ENCODE measurements at places on chromosomes 5 and 9.

DNA sequence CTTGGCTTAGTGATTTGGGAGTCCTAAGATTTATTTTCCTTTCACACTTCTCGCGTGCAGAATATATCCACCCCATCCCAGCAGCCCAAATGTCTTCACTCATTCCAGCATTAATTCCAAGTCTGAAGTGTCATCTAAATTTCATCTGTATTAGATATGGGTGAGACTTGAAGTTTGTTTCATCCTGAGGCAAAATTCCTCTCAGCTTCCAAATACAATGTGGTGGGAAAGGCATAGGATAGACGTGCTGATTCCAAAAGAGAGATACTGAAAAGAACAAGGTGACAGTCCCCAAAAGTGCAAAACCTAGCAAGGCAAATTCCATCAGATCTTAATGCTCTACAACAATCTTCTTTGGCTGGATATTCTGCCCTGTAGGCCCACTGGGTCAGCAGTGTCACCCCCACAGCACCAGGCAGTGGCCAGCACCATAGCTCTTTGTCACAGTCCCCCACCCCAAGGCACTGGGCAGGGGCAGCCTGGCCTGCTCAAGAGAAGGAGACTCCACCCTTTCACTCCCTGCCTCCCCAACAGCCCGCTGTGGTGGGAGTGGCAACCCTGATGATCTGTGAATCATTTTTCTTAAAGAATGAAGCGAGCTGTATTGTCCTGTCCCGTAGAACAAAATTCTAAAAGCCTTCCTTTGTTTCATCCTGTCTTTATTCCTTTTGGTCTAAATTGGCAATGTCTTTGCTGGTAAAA is 2.7 kb upstream of the ADAM19 start:
- DNase-seq = no peak

GRCh38 chr5:120199559-120199958 is 264.5 kb upstream of the PRR16 start:
- DNase-seq = no peak

DNA sequence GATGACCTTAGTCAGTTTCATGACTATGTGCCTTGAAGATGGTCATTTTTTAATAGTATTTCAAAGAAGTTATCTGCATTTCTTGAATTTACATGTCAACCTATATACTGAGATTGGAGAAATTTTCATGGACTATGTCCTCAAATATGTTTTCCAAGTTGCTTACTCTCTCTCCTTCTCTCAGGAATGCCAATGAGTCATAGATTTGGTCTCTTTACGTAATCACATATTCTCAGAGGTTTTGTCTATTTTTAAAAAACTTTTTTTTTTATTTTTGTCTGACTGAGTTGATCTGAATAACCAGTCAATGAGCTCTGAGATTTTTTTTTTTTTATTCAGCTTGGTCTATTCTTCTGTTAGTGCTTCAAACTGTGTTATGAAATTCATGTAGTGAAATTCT is 374.7 kb upstream of the GRIN3A start:
- DNase-seq = no peak

- DNase-seq = peak; percentile 43
Measured at GRCh38 chr9:127586537-127586936, 25.5 kb upstream of the STXBP1 start.

DNA sequence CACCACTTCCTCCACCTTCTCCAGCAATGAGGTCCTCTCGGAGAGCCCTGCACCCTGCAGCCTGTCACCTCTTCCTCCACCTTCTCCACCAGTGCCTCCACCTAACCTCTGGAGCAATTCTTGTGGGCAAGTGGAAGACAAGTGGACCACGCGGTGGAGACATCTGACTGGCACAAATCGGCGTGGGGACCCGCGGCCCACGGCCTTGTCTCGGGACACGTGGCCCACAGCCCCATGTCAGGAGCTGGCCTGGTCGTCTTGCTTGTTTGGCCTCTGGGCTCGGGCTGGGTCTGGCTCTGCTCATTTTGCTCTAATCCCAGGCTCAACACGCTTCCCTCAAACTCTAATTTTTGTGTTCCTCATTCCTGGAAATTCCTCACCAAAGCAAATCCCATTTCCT is 393.1 kb upstream of the IRX1 start:
- no peak for DNase-seq

DNA sequence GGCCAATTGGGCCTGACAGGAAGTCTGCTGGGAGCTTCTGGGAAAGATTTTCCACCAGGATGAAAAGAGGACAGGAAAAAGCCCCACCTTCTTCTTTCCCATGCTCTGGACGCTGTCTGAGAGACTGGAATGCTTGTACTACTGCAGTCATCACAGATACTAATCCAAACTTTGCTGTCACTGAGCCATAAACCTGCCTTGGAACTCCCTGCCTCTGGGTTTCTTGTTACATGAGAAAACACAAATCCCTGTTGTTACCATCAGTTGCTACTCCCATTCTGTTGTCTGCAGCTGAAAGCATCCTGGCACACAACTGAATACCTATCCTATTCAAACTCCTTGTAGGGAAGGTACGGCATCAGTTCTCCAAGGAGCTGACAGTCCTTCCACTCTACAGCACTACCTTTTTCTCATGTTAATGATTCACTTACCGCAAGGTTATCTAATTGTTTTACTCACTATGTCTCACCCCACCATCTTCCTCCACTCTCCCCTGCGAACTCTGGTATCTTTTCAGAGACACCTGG is 167.5 kb downstream of the CDK5RAP2 start:
- DNase-seq = no peak

DNA sequence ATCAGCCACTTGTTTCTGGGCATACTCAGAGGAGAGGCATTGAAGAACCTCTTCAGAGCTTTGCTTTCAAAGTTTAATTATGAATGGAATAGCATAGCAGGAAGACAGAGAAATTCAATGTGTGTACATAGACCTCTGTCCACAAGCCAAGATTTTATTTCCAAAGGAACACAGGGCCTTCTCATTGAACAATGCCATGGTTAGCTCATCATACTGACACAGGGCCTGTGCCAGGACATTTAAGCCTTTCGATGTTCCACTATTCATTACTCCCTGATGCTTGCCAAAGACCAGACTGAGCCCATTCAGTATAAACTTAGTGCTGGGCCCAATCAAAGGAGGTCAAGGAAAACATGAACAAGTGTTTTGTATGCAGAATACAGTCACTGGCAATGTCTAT is 280.8 kb downstream of the FBXL17 start:
- no peak for DNase-seq

- no peak for DNase-seq
Measured at GRCh38 chr9:137582286-137582860, 3.6 kb upstream of the DPH7 start.

GRCh38 chr5:43210570-43210969 is 18.5 kb downstream of the NIM1K start:
- no peak for DNase-seq

GRCh38 chr9:75033791-75034473 is 5.8 kb upstream of the CARNMT1 start:
- no peak for DNase-seq

- no peak for DNase-seq
Measured at GRCh38 chr5:56028708-56029107, 33.9 kb upstream of the IL6ST start.

DNA sequence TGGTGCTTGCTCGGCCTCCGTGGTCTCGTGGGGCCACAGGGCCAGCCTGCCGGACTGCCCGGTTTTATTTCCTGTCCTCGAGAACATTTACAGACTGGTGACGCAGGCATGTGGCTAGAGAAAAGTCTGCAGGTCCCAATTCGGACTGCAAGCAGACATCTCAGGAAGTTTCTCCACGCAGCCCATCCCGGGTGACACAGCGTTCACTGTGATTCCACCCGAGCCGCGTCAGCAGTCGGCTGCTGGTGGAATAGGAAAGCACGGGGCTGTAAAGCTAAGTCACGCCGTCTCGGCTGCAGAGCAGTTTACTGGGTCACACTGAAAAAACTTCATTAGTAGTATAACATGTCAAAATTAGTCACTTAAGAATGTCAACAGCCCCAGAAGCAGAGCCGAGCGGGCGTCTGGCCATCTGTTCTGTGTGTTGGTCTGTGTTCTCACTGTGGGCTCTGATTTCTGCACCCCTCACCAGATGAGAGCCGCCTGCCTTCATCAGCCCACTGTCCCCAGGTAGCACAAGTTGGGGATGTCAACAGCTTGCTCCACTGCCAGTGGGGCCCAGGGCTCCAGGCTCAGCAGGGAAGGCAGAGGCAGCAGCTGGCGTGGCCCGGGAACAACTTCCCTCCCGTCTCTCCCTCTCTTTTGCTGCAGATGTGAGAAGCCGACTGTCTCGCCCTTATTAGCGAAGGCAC is 363.7 kb downstream of the IRX2 start:
- DNase-seq = no peak

DNA sequence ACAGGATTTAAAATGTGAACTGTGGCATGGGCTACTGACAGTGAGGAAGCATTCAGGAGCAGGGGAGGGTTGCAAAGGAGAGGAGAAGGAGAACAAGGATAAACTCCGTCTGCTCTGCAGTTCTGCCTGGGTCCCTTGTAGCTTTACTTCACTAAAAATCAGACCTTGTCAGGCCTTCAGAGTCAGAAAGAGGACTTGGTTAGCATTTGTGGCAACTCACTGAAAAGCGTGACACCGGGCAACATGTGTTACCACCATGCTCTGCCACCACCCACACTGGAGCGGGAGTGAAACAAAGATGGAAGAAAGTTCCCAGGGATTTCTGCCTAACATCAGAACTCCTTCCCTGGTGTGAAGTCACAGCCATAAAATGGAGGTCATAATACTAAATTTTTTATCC is 19.3 kb downstream of the FYB1 start:
- DNase-seq = no peak

- no peak for DNase-seq
Measured at GRCh38 chr5:153714798-153715197, 224.3 kb downstream of the GRIA1 start.

GRCh38 chr9:98104445-98104881 is 14.6 kb downstream of the TRIM14 start:
- no peak for DNase-seq

DNA sequence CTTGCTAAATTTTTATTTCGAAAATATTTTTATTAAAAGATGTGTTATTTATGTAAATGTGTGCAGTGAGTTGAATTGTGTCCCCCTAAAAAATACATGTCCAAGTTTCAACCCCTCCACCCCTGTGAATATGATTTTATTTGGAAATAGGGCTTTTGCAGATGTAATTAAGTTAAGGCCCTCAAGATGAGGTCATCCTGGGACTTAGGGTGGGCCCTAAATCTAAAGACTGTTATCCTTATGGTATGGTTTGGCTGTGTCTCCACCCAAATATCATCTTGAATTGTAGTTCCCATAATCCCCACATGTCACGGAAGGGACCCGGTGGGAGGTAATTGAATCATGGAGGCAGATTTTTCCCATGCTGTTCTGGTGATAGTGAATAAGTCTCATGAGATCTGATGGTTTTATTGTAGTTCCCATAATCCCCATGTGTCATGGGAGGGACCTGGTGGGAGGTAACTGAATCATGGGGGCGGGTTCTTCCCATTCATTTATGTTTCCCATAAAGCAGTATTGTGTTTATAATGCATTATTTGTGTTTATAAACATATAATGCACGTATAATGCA is 1.5 kb upstream of the TMED7 start:
- DNase-seq = no peak

GRCh38 chr5:177507165-177507564 is 2.5 kb downstream of the DOK3 start:
- DNase-seq = no peak

DNA sequence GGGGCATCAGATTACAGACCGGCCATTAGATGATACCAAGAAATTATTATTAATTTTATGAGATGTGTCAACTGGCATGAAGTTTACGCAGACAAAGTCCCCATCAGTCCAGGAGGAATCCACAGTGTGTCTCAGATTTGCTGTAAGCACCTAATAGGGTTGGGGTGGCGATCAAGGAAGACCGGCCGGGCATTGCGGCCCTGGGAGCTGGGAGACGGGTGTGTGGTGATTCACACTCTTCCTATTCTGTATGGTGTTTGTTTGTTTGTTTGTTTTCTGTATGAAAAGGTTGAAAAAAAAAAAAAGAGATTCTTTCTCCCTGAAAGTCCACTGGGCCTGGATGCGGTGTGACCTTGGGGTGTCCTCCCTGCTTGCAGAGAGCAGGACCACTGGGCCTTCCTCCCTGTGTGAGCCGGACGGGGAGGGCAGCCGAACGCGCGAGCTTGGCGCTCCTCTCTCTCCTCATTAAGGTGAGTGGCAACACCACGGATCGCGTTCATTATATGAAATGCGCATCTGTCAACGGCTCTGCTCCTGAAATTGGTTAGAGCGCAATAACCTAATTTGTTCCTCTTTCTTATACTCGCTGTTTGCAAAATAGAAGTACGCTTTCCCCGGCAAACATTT is 15.1 kb downstream of the RASGEF1C start:
- DNase-seq = no peak
